AG10803 (cell line): ENCODE measurements at places on chromosomes 4 and X.
A peak's percentile ranks its signal among the peaks of the same experiment; 100 is the strongest.

DNA sequence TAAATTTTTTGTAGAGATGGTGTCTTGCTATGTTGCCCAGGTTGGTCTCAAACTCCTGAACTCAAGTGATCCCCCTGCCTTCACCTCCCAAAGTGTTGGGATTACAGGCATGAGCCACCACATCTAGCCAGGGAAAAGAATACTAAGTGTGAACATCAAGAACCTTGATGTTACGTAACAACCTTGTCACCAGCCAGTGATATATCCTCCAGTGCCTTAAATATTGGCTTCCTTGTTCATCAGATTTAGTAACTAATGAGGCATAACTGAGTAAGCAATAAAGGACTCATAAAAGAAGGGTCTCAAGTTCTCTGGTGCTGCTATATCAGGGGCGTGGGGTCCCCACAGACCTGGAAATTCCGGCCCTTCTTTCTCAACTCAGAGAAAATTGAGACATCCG, 60.5 kb upstream of the ENPEP start:
- no peak for DNase-seq

- no peak for DNase-seq
These were observed 16.9 kb upstream of the OCIAD1 start for GRCh38 chr4:48813964-48814363.

DNA sequence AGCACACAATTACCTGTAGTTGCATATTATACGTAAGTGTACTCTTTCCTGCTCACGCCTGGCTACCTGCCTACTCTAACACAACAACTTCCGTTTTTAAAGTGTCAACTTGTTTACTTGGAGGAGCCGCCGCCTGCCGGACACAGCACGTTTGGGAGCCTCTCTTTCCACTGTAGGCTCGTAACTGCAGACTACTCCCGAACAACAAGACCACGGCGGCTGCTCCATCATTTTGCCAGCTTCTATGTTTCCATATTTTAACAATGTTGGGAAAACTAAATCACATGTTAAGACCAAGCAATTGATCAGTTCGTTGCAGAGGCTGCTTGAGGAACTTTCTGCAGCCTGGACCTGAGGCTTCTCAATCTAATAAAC, 841 bp downstream of the MTNR1A start:
- DNase-seq = peak; percentile 17

DNA sequence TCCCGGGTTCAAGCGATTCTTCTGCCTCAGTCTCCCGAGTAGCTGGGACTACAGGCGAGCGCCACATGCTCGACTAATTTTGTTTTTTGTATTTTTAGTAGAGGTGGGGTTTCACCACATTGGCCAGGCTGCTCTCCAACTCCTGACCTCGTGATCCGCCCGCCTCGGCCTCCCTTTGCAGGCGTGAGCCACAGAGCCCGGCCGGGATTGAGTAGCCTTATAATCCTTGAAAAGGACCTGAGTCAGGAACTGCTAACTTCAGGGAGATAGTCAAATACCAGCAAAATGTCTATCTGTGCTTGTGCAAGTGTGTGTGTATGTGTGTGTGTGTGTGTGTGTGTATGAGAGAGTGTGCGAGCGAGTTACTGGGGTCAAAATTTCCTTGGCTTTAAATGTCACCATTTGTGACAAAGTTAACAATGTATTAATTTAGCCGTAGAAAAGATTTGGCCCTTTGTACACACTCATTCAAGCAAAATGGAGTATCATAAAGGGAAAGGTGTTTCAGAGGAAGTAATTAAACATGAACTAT, 1.8 kb upstream of the KDM6A start:
- peak; percentile 15 for DNase-seq

DNA sequence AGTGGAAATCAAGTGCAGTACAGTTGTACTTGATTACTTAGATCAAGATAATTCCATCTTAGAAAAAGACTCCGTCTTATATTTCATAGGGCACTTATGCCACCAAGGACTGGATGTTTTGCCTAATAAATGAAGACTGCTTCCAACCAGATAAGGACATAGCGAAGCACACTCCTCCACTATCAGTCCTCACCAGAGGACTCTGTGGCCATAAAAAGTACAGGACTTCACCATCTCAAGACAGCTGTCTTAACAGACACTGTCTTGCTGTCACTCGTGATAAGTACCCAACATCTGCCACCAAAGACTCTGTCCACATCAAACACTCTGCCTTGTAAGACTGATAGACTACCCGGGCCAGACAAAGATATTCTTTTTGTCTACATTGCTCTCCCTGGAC, 352.0 kb downstream of the TRAM1L1 start:
- DNase-seq = no peak

DNA sequence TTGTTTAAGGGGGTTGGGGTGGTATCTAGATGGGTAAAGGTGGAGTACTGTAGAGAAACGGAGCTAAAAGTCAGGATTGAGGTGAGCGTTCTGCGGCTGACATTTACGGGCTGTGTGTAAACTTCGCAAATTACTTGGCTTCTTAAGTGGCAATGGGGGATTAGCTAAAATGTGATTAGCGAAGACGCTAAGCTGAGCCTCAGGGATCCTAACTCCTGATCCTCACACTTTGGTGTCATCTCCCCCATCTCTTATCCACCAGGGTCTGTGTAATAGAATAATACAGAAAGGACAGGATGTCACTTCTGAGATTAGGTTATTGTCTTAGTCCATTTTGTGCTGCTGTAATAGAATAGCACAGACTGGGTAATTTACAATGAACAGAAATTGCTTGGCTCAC, 10.6 kb upstream of the FAT1 start:
- no peak for DNase-seq

DNA sequence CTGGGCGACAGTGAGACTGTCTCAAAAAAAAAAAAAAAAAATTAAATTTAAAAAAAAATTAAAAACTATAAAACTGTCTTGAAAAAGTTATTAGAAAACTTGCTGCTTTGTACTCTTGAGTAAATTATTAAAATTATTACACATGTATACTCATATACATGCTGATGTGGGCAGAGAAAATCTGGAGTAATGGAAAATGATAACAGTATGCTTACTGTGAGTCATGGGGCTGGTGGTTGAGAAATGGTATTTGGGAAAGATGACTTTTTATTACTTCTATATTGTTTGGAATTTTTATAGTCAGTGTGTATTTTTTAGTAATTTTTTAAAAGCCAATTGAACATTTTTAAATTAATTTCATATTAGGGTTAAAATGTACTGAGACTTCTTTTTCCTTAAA, 7.5 kb downstream of the YY2 start:
- no peak for DNase-seq

- DNase-seq = no peak
These were observed 69.5 kb downstream of the ANAPC4 start for GRCh38 chr4:25446611-25447010.

DNA sequence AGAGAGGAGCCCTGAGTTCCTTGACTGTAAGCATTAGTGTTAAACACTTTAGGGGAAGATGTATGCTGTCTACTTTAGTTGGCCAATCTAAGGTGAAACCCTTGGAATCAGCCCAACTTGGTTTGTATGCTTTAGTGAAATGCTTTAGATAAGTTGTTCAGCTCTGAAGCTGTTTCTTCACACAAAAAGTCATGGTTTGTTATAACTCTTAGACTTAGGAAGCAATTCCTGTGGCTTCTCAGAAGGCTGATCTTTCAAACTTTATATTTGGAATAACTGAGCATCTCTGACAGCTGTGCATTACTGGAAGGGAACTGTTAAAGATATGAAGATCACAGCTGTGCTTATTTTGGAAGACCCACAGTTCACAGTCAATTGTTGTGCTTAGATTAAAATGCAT, 714.1 kb downstream of the FAT4 start:
- no peak for DNase-seq

DNA sequence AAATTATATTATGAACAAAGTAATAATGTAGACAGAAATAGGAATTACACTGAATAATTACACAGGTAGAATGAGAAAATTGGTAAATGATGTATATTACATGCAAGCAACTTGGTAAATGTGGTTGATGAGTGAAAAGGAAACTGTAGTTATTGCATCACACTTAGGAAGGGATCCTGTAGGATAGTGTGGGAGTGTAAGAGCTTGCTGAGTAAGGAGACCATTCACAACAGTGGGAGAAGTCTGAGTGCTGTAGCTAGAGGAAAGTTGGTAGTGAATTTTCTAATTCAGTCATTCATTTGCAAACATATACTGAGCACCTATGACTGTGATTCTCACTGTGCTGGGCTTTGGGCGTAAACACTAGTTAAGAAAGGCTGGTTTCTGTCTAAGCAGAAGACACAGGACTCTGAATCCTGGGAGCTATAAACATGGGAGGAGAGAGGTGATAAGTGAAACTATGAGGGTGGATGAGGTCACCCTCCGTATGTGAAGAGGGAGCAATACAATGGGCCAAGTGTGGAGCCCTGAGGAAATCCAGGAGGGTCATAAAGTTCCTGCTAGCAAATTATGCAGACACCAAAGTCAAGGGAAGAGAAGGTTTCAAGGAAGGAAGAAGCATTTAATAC, 14.2 kb upstream of the CPE start:
- DNase-seq = peak; percentile 24

DNA sequence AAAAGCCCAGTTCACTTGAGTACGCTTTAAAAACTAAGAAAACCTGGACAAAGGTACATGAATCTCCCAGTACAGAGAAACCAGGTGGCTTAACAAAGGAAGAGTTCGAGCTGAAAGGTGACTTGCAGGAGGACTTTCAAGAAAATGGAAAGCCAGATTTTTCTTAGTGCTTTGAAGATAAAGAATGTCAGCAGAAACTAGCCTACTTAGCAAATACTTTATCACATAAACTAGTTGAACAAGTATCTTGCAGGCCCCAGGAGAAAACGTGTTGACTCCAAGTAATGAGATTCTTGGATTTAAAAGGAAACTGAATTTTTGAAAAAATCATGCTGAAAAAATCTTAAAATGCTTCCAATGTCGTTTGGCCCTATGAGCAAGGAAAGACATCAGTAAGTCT, 26.4 kb downstream of the CDKN2AIP start:
- no peak for DNase-seq

DNA sequence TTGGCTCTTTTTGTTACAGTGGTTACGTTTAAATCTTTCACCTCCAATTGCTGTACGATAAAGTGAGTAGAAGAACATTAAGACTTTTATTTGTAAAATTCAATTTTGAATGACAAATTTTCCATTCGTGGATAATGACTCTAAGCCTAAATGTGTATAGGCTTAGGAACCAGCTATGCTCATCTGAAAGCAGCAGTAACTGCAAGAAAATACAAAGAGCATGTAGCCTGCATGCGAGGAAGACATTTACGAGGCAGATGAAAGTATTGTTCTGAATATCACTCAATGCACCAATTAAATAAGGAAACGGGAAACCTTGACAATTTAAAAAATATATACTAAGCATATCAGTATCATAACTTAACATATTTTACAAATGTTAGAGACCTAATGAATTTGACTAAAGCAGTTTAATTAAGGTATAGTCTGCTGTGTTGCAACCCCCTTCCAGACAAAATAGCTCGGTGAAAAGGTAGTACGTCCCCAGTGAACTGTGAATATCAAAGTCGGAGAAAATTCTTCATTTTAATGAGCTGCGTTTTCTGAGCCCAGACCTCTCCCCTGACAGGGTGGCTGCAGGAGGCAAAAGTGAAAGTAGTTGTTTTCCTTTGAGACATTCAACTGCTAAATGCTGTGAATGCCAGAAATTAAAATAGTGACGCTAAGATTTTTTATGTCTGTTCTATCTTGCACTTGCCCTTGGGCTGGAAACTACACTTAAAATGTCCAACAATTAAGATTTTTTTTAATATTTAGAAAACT, 1236.5 kb upstream of the TENM3 start:
- DNase-seq = no peak

DNA sequence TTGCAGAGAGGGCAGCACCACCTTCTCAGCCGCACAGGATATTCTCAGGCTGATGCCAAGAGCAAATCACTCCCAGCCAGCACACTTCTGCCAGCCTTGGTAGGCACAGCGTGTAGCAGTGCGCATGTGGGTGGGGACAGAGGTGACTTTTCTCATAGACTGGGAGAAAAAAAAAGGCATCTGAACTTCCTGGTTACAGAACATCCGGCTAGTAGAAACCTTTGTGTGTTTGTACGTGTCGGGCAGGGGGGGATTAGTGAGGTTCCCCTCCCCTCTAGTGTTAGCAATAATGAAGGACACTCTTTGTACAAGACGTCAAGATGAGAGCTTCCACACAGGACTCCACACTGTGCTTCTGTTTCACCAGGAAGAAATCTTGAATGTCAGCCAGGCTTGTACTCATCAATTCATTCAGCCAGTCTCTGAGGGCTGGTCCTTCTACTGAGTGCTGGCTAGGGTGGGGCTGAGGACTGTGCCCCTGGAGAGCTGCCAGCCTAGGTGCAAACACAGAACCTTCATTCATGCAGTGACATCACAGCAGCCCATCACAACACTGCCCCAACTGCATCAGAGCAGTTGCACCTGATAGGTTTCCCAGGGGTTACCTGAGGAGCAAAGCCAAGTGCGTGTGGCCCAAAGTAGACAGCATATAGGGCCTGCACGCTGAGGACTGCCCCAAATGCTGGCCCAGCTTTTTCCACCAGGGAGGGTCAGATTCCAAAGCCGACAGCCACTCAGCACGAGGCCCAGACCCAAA, 34.7 kb downstream of the SLC25A5 start:
- peak; percentile 59 for DNase-seq

- DNase-seq = no peak
These were observed 85.2 kb downstream of the SLC16A2 start for GRCh38 chrX:74506317-74507115.

GRCh38 chrX:23999671-24000070, 27.3 kb downstream of the KLHL15 start:
- no peak for DNase-seq

GRCh38 chr4:36192922-36193321, 51.4 kb downstream of the ARAP2 start:
- DNase-seq = no peak

GRCh38 chrX:1262369-1262768, 6.2 kb upstream of the CSF2RA start:
- no peak for DNase-seq

GRCh38 chr4:41890085-41890484, 45.1 kb upstream of the TMEM33 start:
- no peak for DNase-seq

- no peak for DNase-seq
These were observed 14.7 kb upstream of the PLAC8 start for GRCh38 chr4:83129264-83129663.

- DNase-seq = peak; percentile 71
These were observed 335.8 kb downstream of the PABPC4L start for GRCh38 chr4:133865612-133866327.

GRCh38 chr4:131638781-131639180, 1510.3 kb upstream of the PCDH10 start:
- no peak for DNase-seq

DNA sequence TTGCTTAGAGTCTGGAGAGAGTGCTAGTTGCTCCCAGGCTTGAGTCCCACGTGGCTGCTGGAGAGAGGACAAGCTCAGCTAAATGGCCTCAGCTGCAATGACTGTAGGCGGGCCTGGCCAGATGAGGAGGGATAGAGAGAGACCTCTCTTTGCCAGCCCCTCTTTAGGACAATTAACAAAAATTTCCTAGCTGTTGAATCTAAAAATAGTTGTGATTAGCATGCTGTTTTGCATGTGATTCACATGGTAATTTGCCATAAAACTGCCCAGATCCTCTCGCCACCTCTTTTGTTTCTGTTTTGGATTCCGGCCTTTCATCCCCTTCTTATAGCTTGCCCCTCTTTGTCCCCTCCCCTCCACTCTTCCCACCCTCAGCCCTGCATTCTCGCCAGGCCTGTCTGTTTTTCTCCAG, 28.9 kb upstream of the PRPS1 start:
- DNase-seq = no peak
